ENCODE measurements at places on chromosomes 16 and 17.
A peak's percentile ranks its signal among the peaks of the same experiment; 100 is the strongest.

GRCh38 chr17:40499551-40500189, 1.8 kb downstream of the TNS4 start:
- DNase-seq: no peak

DNA sequence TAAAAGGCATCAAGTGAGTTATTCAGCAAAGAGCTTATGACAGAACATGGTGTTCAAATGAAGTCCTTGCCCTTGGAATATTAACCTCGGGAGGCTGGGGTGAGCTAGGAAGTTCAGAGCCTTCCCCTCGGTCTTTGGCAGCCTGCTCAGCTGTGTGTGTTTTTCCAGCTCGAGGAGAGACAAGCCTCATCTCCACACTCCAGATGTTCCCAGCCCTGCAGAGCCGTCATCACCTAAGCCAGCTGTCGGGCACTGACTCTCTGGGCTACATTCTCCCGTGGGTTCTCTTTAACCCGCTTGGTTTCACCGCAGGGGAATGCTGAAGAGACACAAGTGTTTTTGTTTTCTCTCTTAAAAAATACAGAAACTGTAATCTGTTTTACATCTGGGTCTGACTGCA, 47.1 kb downstream of the IRX3 start:
- no peak for DNase-seq

DNA sequence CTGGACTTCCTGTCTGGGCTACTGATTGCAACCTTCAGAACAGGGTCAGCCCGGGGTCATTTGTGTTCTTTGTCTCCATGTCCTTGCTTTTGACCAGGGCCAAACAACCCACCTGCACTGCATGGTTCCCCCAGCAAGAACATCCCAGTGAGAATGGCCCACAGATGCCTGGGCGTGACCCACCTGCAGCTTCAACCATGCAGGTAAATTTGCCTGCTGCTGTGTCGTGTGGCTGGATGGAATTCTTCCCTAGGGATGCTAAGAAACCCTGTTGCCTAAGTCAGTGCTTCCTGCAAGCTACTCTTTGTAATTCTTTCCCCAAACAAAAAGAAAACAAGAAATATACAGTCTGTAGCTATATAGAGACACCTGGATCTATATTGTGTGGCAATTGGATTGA, 12.5 kb downstream of the CDH13 start:
- no peak for DNase-seq

- no peak for DNase-seq
Measured at GRCh38 chr17:62868723-62869122, 60.6 kb upstream of the MARCHF10 start.

DNA sequence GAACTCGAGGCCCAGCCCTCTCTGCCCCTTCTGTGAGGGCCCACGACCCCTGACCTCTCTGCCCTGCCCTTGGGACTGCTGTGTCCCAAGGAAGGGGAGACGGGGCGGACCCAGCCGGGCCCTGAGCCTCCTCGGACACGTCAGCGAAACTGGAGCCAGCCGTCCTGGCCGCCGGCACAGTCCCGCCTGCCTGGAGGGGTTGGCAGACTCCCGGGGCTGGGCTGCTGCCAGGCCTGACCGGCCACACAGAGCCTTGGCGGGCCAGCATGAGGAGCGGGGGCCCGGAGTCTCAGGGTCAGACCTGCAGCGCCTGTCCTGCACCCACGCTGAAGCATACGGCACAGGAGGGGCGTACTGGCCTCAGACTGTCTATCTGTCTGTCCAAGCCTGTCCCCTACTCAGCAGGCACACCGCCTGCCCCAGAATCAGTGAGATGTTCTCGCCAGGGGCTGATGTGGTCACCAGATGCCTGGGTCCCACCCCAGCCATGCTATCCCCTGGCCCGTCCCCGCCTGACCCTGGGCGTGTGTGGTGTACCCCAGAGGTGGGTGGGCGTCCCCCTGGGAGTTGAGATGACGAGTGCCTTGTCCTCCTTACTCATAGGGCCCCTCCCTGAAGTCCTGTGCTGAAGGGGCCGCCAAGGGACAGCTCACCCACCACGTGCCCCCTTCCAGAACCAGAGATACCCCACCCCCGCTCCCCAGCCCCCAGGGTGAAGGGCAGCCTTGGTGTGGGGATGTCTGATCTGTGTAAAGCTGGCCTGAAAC, 4.7 kb downstream of the VASN start:
- no peak for DNase-seq

GRCh38 chr16:53153130-53153529, 98.3 kb downstream of the CHD9 start:
- DNase-seq: no peak

- DNase-seq: no peak
Measured at GRCh38 chr17:1147664-1148063, 32.1 kb downstream of the ABR start.

- peak; percentile 65 for DNase-seq
Measured at GRCh38 chr17:49450735-49451134, 36.1 kb upstream of the PHB1 start.

DNA sequence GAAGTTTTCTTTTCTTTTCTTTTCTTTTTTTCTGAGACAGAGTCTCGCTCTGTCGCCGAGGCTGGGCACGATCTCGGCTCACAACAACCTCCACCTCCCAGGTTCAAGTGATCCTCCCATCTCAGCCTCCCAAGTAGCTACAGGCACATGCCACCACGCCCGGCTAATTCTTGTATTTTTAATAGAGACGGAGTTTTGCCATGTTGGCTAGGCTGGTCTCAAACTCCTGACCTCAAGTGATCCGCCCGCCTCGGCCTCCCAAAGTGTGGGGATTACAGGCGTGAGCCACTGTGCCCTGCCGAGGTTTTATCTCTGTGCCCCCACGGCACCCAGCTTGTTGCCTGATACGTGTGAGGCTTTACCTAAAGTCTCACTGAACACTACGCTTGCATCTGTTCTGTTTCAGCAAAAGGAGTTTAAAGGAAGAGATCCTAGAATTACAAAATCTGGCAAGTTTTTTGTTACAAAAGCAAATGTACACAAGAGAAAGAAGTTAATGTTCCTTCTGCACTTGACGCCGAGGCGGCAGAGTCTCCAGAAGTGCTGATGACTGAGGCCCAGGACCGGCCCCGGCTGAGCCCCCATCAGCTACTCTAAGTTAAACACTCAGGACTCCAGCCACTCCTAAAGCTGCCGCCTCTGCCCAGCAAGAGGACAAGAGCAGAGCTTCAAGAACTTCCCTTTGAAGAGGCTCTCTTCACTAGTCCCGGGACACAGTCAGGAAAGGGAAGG, 9.2 kb downstream of the ABCA3 start:
- DNase-seq: no peak

DNA sequence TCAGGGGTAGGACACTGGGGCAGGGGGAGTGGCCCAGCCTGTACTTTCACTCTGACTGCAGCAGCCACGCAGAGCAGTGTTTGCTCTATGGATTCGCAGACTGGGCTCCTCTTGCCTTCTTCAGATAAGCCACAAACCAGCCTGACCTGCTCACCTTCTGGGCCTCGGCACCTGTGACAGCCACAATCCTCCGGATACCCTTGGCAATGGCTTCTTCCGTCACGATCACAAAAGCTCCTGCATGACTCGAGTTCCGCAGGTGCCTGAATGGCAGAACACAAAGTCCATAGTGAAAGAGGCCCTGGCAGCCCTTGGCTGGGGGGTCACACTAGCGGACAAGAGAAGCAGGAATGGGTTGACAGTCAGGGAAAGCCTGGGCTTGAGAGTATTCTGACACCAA, 3.8 kb upstream of the EXOSC6 start:
- DNase-seq: no peak

- no peak for DNase-seq
Measured at GRCh38 chr16:59328961-59329360, 594.8 kb upstream of the GOT2 start.

DNA sequence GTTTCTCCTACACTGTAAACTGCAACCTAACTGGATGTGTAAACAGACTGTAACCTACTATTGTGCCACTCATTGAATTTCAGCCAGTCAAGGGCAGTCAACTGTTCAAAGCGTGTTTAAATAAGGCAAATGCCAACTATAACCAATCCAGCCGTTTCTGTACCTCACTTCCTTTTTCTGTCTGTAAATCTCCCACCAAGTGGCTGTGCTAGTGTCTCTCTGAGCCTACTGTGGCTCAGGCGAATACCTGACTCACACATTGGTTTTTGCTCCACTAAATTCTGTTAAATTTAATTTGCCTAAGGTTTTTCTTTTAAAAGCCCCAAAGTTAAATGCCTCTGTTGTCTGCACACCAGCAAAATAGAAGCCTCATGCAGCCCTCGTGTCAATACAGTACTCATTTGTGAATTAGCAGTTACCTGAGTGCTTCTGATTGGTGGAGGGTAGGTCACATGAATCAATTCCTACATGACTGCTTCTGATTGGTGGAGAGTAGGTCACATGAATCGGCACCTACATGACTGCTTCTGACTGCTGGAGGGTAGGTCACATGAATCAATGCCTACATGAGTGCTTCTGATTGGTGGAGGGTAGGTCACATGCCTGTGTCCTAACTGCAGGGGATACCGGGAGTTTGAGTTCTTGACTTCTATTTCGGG, 31.1 kb upstream of the CCR7 start:
- peak; percentile 90 for DNase-seq

DNA sequence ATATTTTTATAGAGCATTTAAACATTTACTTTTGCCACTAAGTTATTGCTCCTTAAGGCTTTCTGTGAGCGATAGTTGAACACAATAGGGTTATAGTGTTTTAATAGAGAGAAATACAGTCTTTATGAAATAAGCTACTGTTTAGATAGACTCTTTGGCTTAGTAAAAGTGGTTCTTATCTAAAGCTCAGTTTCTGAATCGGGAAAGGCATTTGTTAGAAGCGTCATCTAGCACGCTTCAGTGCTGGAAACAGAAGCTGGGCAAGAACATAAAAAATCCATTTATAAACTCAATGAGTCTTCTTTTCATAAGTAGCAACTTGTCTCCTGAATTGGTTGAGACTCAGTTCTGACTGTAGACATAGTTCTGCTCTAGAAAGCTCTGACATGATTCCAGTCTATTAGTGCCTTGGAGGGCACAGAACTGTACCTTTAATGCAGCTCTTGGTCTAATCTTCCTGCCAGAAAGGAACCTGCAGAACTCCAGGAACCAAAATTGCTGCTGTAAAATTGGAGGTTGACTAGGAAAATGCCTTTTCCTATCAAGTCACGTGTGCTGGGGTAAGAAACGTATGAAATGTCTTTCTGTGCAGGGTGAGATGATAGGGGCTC, 55.4 kb upstream of the DNAJA2 start:
- no peak for DNase-seq

All from MV-4-11 (cell line).